ENCODE measurements at places on chromosomes 2 and 18.

DNA sequence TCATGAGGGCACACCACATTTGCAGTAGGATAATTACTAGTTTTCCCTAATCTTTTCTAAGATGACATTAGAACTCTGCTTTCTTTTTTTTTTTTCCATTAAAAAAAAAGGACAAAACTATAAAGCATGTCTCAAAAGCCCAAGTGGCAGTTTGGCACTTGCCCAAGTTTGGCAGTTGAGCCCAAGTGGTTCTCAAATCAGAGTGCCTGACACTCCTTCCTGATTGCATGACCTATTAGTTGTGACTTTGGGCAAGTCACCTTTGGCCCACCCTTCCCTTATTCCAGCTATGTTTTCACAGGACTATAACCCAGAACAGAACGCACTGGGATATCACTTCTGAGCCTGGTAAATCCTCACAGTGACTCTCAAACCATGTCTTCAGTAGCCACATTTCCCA is 273.0 kb downstream of the CCDC85A start:
- no peak overlapping the region for H3K4me3 ChIP-seq
- no peaks in the 10 kb centered on the region for H3K36me3 ChIP-seq
- no peak overlapping the region for H3K27ac ChIP-seq
- no peaks in the 10 kb centered on the region for H3K27me3 ChIP-seq
- DNase-seq, result no peak

GRCh38 chr18:35939138-35939537 is 33.3 kb upstream of the RMP24 start:
- H3K36me3 ChIP-seq, result no peaks in the 10 kb centered on the region
- H3K27ac ChIP-seq, result no peak overlapping the region
- no peak for DNase-seq
- H3K4me3 ChIP-seq, result no peak overlapping the region
- H3K4me1 ChIP-seq, result peaks cover 2% of the 10 kb centered on the region

DNA sequence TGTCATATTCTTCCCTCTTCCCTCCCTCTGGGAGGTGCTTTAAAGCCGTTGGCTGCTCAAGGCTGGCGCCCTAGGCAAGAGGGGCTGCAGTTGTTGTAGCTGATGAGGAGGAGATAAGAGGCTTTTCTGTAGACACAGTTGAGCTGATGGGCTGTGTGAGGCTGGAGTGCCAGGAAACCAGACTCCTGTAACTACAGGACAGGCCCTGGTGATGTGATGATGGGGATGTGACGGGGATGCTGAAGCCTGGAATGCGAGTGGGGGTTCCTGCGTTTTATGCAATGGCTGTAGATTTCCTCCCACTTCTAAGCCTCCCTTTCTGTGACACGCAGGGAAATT is 5.7 kb upstream of the EFR3B start:
- no peak for DNase-seq
- H3K4me3 ChIP-seq, result no peak overlapping the region
- peaks cover 4% of the 10 kb centered on the region for H3K4me1 ChIP-seq
- peaks cover 57% of the 10 kb centered on the region for H3K27me3 ChIP-seq

- H3K4me1 ChIP-seq, result peaks cover 14% of the 10 kb centered on the region
- H3K36me3 ChIP-seq, result peaks cover 61% of the 10 kb centered on the region
- DNase-seq, result no peak
- no peak overlapping the region for H3K4me3 ChIP-seq
- H3K27me3 ChIP-seq, result no peaks in the 10 kb centered on the region
Observed at GRCh38 chr2:235713189-235713588, 219.3 kb downstream of the AGAP1 start.

DNA sequence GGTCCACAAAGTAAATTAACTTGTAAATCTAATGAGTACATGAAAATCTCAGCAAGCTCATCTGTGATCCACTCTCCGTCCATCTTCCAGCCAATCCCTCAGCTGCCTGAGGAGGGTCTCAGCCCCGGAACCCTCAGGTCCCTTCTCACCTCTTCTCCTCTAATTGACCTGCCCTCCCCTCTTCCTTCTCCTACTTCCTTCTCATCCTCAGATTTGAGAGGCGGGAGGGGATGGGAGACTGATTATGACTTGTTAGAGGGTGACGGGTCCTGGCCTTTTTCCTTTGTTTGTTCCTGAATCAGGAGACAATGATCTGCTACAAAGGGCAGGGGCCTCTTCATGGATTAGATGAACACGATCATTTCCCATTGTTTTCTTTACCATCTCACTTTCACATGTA is 80.1 kb downstream of the CYBRD1 start:
- no peaks in the 10 kb centered on the region for H3K36me3 ChIP-seq
- no peaks in the 10 kb centered on the region for H3K4me1 ChIP-seq
- H3K4me3 ChIP-seq, result no peak overlapping the region
- no peaks in the 10 kb centered on the region for H3K27me3 ChIP-seq

GRCh38 chr2:229575569-229576315 is 138.6 kb downstream of the DNER start:
- no peak overlapping the region for H3K27ac ChIP-seq
- H3K4me3 ChIP-seq, result no peak overlapping the region
- H3K4me1 ChIP-seq, result no peaks in the 10 kb centered on the region
- H3K36me3 ChIP-seq, result no peaks in the 10 kb centered on the region
- no peaks in the 10 kb centered on the region for H3K27me3 ChIP-seq

DNA sequence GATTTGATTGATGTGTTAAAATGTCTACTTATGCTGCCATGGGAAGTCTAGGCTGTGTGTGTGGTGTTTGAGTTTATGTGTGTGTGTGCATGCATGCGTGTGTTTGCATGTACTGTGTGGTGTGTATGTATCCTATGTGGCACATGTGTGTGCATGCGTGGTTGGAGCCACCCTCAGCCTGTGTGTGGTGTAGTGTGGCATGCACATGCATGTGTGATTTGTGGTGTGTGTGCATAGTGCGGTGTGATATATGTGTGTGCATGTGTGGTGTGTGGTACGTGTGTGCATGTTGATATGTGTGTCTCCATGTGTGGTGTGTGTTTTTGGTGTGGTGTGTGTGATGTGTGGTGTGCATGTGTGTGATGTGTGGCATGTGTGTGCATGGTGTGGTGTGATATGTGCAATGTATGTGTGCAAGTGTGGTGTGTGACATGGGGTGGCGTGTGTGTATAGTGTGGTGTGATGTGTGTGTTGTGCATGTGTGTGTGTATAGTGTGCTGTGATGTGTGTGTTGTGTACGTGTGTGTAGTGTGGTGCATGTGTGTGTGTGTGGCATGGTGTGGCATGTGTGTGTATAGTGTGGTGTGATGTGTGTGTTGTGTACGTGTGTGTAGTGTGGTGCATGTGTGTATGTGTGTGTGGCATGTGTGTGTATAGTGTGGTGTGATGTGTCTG is 66.6 kb upstream of the HDAC4 start:
- no peak for DNase-seq
- no peaks in the 10 kb centered on the region for H3K36me3 ChIP-seq
- H3K27ac ChIP-seq, result no peak overlapping the region
- peak overlapping the region; percentile 66 for H3K4me3 ChIP-seq

DNA sequence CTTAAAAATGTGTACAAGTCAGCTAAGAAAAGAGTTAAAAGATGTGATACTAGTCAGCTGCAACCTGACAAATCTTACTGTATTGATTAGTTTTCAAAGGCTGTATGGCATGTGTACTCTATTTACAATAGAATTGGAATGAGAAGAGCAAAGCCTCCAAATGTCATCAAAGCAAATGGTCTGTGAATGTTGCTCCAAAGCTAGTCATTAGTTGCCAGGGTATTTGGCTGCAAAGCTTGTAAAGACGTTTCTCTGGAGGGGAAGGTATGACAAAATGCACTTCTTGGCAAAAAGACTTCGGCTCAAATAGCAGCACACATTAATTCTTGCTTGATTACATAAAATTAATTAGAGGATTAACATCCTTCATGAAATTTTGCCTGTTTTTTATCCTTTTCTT is 59.3 kb downstream of the ETAA1 start:
- DNase-seq, result no peak
- H3K36me3 ChIP-seq, result no peaks in the 10 kb centered on the region
- no peaks in the 10 kb centered on the region for H3K27me3 ChIP-seq
- H3K27ac ChIP-seq, result no peak overlapping the region
- H3K4me1 ChIP-seq, result no peaks in the 10 kb centered on the region
- no peak overlapping the region for H3K4me3 ChIP-seq

DNA sequence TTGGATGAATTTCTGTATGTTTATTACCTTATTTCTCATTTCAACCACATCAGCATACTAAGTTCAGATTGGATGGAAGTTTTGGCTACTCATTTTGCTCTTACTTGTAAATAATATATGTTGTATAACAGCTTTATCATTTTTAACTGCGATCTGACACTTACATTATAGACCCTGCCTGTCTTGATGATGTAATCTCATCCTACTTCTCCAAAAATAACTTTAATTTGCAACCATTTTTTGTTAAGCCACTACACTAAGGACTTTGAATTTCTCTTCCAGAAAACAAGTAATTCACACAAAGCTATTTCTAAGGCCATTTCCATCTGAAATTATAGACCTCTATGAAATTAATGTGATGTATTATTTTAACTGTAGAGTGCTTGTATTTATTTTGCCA is 240.7 kb downstream of the WDR7 start:
- H3K36me3 ChIP-seq, result no peaks in the 10 kb centered on the region
- peaks cover 3% of the 10 kb centered on the region for H3K4me1 ChIP-seq
- H3K4me3 ChIP-seq, result no peak overlapping the region
- no peak overlapping the region for H3K27ac ChIP-seq

DNA sequence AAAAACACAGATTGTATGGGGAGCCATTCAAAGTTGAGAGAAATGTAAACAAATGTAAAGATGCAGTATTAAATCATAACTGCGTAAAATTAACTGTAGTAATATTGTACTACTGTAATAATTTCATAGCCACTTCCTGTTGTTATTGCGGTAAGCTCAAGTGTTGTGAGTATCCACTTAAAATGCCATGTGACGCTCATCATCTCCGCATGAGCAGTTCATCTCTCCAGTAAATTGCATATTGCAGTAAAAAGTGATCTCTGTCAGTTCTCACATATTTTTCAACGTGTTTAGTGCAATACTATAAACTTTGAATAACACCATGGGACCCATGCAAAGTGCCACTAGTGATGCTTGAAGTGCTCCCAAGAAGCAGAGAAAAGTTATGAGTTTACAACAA is 41.8 kb upstream of the SP3 start:
- H3K4me3 ChIP-seq, result no peak overlapping the region
- no peak for DNase-seq
- H3K27ac ChIP-seq, result no peak overlapping the region
- H3K36me3 ChIP-seq, result no peaks in the 10 kb centered on the region
- no peaks in the 10 kb centered on the region for H3K4me1 ChIP-seq
- H3K27me3 ChIP-seq, result no peaks in the 10 kb centered on the region

Measured in neuronal stem cell (in vitro differentiated cells).